ENCODE measurements at places on chromosomes 3 and 15.

DNA sequence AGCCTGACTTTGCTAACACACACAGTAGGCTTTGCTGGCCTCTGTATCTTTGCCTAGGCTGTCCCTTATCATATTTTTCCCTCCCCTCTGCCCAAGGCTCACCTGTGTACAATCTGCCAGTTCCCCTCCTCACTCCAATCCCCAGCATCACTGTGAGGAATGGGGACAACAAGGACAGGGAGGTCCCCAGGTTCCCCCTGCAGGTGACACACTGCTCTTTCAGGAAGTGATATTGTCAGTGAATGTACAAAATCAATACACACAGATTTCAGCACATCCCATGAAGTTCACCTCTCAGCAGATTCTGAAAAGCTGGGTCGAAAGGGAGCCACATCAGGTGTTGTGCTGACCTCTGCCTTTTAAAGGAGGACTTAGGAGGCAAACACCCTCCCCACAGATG, 177.5 kb downstream of the RAB11A start:
- DNase-seq: no peak

DNA sequence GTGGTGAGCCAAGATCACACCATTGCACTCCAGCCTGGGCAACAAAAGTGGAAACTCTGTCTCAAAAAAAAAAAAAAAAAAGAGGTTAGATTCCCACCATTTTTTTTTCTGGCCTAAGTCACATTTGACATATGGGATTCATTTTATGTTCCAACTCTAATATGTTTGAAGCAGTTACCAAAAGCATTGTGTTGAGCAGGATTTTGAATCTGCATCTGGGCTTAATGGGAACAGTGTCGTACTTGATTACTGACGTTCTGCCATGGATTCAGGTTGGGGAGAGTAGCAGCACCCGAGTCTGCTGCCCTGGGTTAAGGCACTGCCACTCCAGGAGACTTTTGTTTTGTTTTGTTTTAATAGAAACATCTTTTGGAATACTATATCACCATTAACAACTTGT, 348.7 kb upstream of the TBL1XR1 start:
- DNase-seq: no peak

DNA sequence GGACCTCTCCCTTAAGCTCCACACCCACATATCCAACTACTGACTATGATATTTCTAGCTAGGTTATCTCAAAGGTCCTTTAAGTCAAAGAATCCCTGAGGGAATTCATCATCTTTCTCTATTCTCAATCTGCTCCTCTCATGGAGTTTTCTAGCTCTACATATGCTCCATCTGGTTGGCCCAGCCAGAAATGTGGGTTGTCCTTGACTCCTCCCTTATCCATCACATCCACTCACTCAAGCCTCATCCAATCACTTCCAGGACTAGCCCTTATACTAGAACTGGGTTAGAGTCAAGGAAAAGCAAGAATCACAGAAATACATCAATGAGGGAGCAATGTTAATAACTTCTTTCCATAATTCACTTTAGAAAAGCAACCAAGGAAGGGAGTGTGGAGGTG, 45.4 kb downstream of the ZNF106 start:
- no peak for DNase-seq

DNA sequence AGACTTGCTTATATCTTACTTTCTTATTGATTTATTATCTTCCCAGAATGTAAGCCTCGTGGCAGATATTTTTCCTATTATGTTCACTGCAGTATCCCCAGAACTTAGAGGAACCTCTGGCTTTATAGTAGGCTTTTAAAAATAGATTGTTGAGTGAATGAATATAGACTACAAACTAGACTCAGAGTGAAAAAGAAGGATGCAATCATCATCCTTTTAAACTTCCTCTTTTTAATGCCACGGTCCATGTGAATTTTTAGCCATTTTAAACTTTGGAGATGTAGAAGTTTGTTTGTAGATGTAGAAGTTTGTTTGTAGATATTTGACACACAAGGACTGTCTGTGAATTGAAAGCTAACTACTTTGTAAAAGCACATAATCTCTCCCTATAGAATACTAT, 7.2 kb upstream of the P2RY12 start:
- DNase-seq: no peak

DNA sequence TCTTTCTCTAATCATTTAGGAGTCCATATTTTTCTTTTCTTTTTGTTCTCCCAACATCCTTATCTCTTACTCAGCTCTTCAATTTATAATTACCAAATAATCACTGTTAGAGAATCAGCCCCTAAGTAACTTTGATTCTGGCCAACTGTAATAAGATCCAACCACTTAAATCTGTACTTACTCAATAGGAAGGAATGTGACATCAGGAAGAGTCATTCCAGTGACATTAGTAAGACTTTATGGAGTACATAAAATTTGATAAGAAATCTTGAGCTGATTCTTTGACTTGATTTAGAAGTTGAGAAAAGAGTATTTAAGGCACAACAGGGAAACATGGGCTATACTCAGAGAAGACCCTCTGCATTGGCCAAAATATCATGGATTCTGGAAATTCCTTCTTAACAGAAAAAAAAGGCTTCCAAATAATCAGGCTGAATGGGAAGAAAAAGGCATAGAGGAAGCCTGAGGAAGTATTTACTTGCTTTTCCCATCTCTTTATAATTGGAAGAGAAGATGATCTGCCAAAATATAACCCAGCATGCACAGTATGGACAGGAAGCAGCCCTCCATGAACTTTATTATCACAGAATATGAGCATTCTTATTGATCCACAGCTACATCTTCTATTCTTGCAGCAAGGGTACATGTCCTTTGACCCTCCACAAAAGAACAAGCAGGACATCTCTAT, 289.7 kb upstream of the TPRG1 start:
- no peak for DNase-seq

GRCh38 chr3:72102112-72102616, 317.2 kb upstream of the PROK2 start:
- no peak for DNase-seq

GRCh38 chr3:148866261-148866660, 1.2 kb downstream of the CPA3 start:
- DNase-seq: no peak
